ENCODE measurements at places on chromosomes 4 and X.
A peak's percentile ranks its signal among the peaks of the same experiment; 100 is the strongest.

GRCh38 chrX:114344756-114345349, 239.0 kb upstream of the HTR2C start:
- peak; percentile 47 for DNase-seq

DNA sequence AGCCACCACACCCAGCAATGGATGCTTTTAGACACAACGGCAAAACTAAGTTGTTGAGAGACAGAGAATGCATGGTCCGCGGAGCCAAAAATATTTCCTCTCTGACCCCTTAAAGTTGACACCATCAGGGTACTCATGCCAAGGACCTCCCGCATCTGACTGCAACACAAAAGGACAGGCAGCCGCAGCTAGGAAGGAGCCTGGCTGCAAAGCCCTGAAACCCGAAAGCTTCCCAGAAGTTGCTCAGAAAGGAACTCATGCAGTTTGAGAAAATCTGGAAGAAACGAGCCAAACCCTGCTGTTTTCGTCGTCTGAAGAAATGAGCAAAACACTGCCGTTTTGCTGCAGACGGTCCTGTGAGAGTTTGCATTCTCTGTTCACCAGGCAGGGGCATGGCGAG, 16.5 kb downstream of the DHRSX start:
- no peak for DNase-seq

DNA sequence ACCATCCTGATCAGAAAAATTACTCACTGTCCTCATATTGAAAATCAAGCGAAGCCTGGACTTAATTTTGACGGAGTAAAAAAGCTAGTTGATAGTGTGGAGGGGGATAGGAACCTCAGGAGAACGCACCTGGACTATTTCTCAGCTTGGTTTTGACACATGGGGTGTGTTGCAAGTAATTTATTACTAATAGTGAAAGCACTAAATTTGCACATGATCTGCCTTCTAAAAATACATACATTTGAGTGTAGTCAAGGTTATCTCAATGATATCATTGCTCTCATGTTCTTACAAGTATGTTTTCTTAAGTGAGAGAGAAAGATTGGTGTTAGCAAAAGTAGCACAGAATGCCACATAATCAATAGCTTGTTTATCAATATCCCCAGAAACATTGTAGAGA, 29.5 kb downstream of the LRIT3 start:
- no peak for DNase-seq

GRCh38 chr4:128107766-128108165, 46.7 kb downstream of the LARP1B start:
- DNase-seq, result no peak

- DNase-seq, result no peak
These were observed 73.0 kb upstream of the ADAD1 start for GRCh38 chr4:122305853-122306252.

- peak; percentile 27 for DNase-seq
These were observed 306.7 kb upstream of the MAOA start for GRCh38 chrX:43349363-43349762.

GRCh38 chr4:83589279-83589678, 53.4 kb downstream of the GPAT3 start:
- DNase-seq, result no peak

- DNase-seq, result no peak
These were observed 12.4 kb upstream of the FRYL start for GRCh38 chr4:48792348-48793006.

GRCh38 chr4:139509727-139510410, 46.1 kb downstream of the SETD7 start:
- no peak for DNase-seq

DNA sequence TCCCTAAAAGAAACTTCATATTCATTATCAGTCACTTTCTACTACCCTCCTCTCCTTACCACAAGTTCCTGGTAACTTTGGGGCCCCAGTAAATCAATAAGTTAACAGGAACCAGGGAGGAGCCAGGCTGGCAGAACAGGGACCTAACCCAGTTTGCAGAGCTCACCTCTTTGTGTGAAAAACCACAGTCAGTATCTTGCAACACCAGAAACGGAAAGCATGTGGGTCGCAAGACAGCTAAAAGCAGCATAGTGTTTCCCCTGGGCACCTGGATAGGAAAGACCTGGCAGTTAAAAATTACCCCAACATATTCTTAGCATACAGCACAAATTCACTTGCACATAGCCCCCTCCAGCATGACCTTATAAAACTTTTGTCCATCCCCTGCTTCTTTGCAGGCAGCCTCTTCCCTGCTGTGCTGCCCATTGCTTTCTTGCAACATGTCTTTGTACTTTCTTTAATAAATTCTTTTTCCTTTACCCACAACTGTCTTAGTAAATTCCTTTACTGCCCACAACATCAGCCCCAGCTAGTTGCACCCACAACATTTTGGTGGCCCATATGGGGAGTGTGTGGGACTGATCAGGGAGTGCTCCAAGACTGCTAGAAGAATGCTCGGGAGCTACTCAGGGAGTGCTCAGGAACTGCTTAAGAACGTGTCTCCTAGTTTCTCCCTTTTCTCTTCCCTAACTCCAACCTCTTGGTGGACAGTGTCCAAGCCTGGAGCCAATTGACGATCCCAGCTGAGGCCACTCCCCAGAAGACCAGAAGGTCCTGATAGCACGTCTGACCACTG, 83.4 kb downstream of the MSN start:
- no peak for DNase-seq

- DNase-seq, result peak; percentile 83
These were observed 191.1 kb upstream of the NEIL3 start for GRCh38 chr4:177118596-177118995.

- no peak for DNase-seq
These were observed 386.9 kb upstream of the MAOA start for GRCh38 chrX:43269201-43269600.

DNA sequence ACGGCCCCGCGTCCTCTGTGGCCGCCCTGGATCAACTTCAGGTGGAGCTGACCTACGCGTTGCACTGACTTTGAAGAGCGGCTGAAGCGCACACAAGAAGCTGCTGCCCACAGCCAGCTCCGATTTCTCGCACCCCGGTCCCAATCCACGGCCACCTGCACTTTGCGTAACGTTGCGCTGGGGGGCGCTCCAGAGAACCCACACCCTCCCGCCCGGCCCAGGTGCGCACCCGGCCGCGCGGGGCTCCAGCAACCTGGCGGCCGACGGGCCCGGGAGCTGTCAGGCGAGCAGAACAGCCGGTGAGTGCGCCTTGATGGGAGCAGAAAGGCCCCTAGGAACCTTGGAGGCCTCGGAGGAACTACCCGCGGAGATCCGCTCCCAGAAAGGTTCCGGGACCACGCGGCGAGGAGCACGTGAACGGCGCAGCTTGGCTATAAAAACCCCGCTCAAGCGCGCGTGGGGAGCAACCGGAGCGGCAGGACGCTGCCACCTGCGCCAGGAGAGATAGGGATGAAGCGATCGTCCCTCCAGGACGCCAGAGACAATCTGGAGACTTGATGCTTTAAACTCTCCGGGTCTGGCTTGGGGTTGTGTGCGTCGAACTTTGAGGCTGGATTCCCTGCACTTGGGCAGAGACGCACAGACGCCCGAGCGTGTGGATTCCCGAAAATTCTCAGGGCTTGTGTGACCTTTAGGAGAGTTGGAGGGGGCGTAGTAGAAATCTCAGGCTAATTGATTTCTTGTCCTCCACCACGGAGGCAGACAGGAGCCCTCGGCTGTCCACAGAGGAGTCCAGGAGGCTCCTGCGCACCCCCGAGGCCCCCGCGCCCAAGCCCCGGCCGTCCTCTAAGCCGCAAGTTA, 591 bp upstream of the NWD2 start:
- no peak for DNase-seq

DNA sequence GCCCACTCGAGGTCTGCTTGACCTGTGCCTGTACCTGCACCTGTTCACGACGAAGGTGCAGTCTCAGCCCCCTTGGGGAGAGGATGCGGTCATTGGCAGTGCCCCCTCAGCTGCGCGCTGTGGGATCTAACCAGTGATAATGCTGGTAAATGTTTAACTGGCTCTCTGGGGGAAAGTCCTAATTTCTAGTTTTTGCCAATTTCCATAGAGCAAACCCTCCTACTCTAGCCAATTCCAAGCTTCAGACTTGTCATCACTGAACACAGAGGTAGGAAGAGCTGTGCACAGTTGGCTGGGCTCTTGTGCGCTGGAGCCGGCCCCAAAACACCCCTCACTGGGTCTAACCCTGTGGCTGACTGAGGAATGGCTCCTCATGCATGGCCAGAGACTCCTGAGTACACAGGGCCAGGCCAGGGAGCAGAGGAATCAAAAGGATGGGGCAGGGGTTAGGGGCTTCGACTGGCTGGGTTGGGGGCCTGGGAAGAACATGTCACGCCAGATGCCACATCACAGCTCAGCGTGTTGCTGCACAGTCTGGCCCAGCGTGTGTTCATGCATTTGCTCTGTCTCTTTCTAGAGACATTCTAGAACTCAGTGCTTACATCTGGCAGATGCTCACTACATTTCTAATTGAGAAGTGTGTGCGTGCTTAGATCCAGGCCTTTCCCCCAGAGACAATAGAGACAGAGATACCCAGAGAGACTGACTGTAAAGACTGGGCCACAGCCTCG, 270.8 kb downstream of the BCOR start:
- no peak for DNase-seq

GRCh38 chr4:47829438-47829837, 8.4 kb downstream of the CORIN start:
- DNase-seq, result no peak

DNA sequence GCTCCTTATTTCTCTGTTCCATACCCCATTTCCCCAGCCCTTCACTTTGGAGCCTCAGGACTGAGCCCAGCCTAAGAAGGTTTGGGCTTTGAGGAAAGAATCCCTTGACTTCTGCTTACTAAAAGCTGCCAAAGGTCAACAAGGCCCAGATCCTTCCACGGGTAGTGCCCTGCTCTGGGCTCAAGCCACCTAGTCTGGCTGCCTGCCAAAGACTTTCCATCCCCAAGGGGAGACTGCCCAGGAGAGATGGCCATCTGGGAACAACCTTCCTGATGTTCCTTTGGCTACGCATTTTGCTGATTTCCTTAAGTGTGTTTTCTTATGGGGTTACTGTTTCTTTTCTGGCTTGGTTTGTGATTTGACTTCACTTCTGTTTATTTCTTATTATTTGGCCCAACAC, 49.8 kb upstream of the NDP start:
- no peak for DNase-seq

GRCh38 chr4:23135792-23136645, 443.3 kb downstream of the GBA3 start:
- DNase-seq, result peak; percentile 19

GRCh38 chr4:128292349-128292748, 4.7 kb upstream of the PGRMC2 start:
- DNase-seq, result no peak

GRCh38 chr4:126856906-126857305, 775.9 kb upstream of the INTU start:
- DNase-seq, result no peak

DNA sequence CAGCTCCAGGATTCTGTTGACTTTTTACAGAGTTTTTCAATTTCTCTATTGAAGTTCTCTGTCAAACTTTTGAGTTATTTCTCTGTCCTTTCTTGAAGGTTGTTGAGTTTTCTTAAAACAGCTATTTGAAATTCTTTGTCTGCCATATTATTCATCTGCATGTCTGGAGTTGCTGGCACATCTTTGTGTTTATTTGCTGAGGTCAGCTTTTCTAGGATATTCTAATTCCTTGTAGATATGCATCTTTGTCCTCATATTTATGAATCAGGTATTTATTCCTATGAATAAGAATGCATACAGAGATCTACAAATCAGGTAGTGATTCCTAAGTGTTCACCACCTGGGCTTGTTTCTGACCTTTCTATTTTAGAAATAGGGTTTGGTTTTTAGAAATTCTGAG, 546.4 kb downstream of the RAPGEF2 start:
- DNase-seq, result no peak

- no peak for DNase-seq
These were observed 457.9 kb downstream of the FAT4 start for GRCh38 chr4:125772680-125773079.

GRCh38 chrX:120311727-120312063, 434 bp upstream of the TMEM255A start:
- DNase-seq, result no peak

DNA sequence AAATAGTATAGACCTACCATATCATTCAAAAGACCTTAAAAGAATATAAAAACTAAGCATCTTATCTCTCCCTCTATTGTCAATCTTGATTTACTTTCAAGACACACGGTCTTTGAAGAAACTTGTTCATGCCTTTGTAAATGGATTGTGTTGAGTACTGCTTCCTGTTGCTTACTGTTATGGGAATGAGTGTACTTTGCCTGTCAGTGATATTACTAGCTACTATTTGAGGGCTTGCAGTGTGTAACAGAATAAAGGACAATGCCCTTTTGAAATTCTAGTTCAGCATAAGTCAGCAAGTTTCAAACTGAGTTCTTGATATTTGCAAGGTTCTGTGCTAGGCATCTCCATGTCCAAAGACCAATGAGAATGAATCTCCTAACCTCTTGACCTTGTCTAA, 36.0 kb downstream of the CDKL5 start:
- no peak for DNase-seq

- DNase-seq, result no peak
These were observed 28.9 kb upstream of the VEGFD start for GRCh38 chrX:15413101-15413500.

DNA sequence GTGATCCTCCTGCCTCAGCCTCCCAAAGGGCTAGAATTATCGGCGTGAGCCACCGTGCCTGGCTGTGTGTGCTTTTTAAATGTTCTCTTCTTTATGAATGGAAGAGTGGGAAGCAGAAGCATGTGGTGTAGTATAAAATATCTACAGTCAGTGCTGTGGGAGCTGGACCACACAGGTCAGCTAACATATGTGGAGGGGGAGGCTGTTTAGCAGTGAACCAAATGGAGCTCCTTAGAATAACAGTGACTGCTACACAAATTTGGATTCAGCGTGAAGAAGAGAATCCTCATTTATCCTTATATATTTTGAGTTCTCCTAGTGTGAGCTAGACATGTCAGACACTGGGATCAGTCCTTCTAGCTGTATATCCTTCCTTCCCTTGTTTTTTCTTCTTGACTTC, 3.2 kb downstream of the SNX25 start:
- no peak for DNase-seq

- DNase-seq, result no peak
These were observed 118.4 kb downstream of the ASB9 start for GRCh38 chrX:15151267-15152186.

DNA sequence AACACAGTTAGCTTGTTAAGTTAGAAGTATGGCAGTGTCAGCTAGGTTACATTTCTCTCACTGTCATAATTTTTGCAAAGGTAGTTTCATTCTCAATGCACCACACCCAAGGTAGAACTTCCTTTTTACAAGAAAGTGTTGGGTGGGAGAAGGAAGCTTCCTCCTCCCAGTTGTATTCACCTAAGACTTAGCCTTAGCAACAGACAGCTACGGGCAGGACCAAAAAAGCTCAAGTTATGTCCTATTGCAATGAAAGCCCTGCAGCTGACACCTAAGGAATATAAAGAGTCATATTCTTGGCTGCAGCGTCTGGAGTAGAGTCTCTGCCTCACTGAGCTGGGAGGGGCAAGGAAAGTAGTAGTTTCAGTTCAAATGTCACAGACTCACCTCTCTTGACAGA, 25.1 kb upstream of the PRDM8 start:
- no peak for DNase-seq

GRCh38 chr4:48189731-48190130, 55.7 kb upstream of the TXK start:
- no peak for DNase-seq

All from AG08395 (cell line).